ENCODE measurements at places on chromosomes 7 and 10.

DNA sequence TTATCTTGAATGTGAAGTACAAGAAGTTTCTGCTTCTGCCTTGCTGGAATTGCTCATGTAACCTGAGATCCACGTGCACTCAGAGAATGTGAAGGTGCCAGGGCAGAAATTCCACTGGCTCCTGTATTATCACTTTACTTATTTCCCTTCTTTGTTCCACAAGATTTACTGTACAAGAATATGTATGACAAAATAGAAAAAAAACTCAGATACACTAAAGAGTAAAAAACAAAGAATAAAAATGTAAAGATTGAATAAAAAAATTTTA lies 43.0 kb downstream of the PLCE1 start:
- no peak for DNase-seq

- no peak for DNase-seq
These were observed 6.0 kb downstream of the SRGN start for GRCh38 chr10:69093933-69094332.

DNA sequence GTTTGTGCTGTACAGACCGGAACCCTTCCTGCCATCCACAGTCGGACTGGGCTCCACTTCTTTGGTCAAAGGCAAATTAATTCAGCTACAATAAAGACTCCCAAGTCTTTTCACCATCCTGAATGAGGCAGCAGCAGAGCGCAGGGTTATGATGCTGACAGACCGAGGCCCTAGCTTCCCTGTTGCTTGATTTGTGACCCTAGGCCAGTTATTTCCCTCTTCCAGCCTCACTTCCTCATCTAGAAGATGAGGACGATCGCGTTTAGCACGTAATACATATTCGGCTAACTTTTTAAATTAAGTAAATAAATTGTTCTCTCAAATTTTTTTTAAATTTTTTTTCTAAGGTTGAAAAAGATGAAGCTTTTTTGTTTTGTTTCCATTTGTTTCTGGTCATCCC lies 18.1 kb downstream of the ADRB1 start:
- DNase-seq = no peak

DNA sequence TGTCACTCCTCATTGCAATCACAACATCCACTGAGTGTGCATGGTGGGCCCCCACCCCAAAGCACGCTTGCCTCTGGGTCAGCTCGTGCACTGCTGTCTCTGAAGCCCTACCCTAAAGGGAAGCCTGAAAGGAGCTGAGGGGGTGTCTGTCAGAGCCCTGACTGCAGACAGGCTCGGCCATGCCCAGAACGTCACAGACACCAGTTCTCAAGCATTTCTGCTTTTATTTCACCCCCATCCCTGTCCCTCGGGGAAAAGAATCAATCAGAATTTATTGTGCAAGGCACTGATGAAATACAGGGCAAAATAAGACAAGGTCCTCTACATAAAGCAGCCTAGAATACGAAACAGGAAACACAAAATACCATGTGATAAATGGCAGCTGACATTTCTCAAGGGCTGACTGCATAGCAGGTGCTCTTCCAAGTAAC lies 231.8 kb downstream of the WDR37 start:
- DNase-seq = no peak

DNA sequence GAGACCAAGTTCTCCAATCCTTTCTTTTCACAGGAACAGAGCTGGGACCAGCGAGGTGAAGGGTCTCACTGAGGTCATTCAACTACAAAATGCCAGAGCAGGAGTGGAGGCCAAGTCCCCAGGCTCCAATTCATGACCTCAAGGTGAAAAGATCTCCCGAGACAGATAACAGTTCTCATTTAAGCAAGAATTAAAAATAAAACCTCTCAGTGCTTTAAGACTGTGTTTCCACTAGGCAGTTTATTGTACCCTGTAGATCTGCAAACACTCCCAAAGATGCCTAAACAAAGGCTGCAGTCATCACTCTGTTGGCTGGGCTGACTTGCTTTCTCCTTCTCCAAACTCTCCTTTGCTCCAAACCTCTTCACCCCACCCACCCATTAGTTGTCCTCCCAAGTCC lies 74.8 kb upstream of the CXCL12 start:
- DNase-seq = no peak

DNA sequence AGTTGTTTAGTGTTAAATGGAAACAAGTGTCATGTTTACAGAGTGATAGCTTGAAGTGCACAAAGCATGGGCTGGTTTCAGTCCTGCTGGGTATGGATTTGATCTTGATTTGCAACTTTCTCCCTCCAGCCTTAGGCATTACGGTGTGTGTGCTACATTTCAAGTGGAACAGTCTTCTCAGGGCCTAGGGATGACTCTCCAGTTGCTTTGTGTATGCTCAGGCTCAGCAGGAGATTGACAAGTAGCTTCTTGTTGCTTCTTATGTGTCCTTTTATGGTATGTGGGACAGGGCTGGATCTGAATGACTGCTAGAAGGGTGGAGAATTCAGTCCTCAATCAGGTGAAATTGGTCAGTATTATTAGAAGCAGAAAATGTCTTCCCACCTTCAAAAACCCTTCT lies 51.3 kb upstream of the PLEKHA1 start:
- DNase-seq = no peak
